ENCODE measurements at places on chromosomes 3 and 15.

DNA sequence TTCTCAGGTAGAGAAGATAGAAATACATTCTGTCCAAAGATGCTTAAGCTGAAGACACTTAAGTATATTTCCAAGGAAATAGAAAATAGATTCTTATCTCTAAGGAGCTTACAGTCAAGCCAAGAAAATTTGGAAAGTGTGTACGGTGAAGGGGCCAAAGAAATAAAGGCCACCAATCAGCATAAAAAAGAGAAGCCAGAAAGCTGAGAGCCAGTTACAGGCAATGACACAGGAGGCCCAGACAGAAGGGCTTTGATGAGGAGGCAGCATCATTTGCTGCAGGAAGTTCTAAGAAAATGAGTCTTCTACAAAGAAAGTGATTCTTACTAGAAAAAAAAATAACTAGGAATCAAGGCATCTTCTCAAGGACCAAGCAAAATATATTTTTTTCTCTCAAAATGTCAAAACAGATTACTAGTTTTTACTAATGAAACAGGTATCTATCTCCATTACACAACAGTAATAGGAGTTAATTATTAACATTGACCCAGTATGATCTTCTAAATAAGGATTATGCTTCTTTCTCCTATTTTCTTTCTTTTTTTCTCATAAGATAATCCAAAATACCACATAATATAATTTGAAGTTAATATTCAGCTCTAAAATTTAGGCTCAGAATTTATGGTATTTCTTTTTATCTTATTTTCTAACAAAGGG lies 82.1 kb upstream of the PHLDB2 start:
- no peak for DNase-seq

DNA sequence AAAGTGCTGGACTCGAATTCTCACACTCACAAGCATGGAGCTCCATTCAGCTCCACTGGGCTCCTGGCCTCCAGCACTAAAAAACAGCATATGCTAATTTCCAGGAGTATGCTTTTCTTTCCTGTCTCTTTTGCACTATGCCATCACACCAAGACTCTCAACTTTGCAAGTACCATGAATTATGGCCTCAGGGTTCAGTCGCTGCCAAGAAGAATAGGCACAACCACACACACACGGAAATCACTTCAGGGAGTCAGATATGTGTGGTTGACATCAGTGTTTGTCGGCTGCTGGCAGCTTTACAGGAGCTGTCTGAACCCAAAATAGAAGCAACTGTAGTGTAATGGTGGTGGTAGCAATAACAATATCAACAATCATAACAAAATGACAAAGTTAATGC lies 305.0 kb upstream of the SLCO3A1 start:
- DNase-seq: no peak

DNA sequence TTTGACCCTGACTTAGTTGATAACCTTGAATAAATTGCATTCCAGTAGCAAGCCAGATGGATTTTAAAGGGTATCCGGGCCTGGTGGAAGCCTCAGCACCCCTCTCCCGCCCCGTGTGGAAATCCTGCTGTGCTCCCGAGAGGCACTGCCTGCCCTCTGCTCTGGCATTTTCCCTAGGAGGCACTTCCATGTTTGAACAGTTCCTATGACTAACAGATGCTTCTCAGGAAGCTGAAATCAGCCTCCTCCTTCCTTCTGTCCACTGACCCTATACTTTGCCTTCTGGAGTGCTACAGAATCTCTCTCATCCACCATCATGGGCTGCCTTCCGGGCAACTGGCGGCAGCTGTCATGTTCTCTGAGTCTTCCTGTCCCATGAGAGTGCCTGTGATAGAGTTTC lies 90.8 kb downstream of the GABRG3 start:
- no peak for DNase-seq

GRCh38 chr15:31296646-31297574 lies 29.7 kb upstream of the KLF13 start:
- DNase-seq: no peak

DNA sequence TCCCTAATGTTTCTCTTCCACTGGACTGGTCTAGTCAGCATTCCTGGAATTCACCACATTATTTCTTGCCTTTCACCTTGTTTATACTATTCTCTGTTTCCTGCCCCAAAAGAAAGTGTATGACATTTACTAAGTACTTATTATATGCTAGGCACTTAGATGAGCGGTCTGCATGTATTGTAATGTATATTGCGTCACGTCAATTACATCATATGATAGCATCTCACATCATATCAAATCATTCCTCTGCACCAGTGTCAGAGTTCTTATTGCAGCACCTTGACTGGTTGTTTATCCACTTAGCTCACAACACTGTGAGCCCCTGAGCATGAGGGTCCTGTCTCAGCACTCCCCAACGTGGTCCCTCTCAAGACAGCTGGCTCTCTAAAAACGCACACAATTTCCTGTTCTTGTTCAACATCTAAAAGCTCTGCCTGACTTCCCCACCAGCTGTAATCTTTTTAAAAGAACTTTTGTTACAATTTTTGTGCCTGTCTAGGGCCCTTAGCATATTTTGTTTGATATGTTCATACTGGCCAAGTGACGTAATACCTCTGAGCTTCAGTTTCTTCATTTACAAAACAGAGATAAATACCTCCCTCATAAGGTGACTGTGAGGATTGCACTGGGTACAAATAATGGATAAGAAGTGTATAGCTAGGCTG lies 58.8 kb downstream of the ARHGAP31 start:
- no peak for DNase-seq

- DNase-seq: no peak
These were observed 50.8 kb downstream of the LYSMD4 start for GRCh38 chr15:99682455-99682854.

GRCh38 chr15:85800478-85801123 lies 5.9 kb upstream of the KLHL25 start:
- peak; percentile 80 for DNase-seq

DNA sequence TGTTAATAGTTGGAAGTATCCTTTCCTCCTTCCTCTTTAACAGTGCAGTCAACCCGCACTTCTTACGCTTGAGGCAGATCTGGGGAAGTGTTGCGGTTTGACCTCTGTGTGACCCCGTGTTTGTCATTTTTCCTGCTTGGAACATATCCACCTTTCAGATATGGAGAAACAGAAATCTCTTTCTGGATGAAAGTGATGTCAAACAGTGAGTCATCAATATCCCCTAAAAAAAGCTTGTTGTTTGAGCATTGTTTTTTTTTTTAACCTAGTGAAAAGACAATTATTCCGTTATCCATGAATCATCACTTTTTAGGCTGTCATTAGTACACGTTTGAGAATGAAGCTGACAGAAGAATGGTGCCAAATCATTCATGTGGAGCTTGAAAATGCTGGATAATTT lies 293.7 kb downstream of the ARPP21 start:
- DNase-seq: no peak

DNA sequence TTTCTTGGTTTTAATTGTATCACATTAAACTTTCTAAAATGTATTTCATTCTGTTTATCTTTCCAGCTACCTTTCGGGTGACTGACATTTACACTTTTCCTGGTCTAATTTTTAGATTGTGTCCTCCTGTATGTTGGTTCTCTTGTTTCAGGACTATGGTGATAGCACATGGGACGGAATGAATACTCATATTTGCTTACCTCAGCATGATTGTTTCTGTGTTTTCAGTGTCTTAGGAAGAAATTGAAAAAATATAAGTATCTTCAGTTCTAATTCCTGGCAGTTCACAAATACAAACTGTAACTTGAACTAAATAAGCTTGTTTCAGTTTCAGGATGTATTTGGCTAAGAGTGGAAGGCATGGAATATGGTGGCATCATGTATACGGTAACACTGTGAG lies 80.1 kb upstream of the ROBO1 start:
- no peak for DNase-seq

GRCh38 chr3:50825841-50826240 lies 151.1 kb downstream of the DOCK3 start:
- no peak for DNase-seq

DNA sequence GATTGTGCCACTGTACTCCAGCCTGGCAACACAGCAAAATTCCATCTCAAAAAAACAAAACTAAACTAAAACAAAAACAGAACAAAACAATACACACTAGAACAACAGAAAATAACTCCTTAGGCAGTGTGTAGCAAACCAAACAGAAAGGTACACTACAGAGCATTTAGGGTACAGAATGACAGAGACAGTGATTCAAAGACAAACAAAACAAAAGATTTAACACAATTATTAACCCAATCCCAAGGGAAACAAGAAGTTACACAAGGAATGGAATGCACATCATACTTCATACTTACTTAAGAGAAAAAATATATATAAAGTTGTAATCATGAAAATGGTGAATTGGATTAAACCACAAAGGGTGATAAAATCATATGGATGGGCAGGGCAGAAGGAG lies 12.9 kb downstream of the SLC25A20 start:
- no peak for DNase-seq

DNA sequence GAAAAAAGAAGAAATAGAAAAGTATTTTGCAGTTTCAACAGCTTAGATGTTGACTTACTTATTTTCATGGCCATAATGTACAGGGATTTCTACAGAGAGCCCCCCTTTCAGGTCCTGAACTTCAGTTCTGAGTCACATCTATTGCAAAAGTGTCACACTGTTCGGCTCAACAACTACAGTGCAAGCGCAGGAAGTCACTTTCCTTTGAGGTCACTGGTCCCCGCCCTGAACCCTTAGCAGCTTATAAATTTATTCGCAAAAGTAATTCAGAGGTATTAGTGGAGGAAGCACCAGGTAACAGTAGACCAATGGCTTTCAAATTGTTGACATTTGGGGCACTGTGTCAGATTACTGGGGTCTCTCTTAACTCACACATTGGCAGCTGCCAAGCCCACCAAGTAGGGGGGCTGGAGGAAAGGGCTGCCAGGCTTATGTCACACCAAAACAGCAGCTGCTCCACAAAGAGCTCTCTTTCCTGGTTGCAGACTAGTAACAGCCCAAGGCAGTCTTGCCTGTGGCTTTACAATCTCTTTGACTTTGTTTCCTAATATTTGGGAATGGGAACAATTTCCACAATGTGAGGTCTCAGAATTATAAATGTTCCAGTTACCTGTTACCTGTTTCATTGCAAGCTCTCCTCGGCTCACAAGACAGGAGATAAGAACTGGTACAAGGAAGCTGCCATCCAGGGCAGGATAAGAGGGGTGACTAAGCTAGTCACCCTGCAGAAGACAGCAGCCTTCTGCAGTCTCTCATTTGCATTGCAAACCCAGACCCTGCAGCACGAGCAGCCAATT lies 130.2 kb upstream of the STRIT1 start:
- no peak for DNase-seq

GRCh38 chr15:29601811-29602210 lies 220.5 kb downstream of the TJP1 start:
- no peak for DNase-seq

GRCh38 chr15:77540312-77541060 lies 92.2 kb downstream of the LINGO1 start:
- DNase-seq: no peak

DNA sequence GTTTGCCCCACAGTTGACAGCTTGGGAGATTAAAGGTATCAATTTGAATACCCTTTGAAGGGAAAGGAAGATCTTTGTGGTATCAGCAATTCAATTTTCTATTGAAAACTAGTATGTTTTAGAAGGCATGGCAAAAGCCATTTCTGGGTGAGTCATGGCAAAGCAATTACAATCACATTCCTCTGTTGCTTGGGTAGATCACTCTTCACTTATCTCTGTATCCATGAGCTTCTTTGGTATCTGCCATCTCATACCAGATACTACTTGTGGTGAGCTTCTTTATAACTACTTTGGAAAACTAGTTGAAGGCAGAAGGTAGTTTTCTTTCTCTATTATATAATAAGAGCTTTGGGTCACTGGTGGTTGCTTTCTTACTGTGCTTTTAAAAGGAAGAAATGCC lies 28.3 kb upstream of the LSAMP start:
- no peak for DNase-seq

DNA sequence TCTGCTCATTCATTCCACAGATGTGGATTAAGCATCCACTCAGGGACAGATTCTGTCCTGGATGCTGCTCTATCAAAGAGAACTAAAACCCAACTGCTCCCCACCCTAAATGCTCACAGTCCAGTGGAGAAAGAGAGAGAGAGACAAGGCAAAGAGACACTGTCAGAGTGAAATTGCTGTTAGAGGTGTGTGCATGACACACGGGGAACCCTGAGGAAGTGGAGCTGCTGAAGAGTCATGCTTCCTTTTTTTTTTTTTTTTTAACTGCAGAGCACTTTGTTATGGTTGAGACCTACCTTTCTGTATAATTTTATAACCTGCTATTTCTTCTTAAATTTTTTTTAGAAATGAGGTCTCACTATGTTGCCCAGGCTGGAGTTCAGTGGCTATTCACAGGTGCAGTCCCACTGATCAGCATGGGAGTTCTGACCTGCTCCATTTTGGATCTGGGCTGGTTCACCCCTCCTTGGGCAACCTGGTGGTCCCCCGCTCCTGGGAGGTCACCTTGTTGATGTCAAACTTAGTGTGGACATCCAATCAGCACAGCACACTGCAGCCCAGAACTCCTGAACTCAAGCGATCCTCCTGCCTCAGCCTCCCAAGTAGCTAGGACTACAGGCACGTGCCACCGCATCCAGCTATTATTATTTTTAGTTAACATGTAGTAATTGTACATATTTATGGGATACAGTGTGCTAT lies 18.2 kb upstream of the PSTPIP1 start:
- no peak for DNase-seq

DNA sequence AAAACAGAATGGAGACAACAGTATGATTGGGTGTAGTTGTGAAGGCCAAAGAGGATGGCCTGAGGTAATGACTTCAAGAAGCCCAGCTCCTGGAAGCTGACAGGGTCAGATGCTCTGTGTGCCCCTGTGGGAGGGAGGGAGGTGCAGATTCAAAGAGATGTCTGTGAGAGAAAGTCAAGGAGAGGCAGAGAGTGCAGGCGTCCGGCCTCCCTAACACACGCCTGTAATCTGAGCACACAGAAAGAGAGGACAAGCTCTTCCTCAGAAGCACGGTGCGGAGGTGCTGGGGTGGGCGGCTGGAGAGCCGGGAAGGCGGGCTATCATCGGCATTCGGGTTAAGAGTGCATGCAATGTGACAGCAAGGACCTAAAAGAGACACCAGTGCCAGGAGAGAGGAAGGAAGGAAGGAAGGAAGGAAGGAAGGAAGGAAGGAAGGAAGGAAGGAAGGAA lies 238.2 kb upstream of the HES1 start:
- no peak for DNase-seq

DNA sequence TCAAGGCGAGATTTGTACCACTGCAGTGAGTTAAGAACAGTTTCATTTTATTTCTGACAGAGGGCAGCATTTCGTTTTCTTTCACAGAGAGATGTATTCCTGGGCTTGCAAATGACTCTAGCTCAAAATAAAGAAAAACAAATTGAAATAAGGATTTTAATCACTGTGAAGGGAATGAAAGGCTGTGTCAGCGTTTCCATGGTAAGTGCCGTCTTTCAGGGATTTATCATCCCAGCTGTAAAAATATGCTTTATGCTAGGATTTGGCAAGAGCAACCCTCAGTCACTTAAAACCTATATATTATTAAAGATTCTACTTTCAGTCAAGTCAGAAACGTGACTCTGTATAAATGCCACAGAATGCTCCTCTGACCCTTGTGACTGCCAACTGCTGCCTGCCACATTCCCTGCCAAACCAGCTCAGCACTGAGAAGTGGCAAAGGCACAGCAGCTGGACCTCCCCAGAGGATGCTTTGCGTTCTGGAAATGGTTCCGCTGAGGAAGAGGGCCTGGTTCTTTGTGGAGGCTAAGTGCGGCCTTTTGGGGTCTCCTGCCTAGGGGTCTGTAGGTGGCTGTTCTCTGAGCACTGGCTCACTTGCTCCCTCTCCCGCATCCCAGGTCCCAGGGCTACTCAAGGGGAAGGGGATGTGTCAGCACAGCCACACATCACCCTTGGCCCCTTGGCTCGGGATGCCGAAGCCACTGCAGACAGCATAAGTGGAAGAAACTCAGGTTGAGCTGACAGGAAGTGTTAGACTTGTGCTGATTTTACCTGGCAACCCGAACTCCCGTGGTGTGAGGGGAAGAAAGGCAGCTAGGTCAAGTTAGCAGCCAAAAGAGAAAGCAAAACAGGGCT lies 56.6 kb upstream of the POMGNT2 start:
- no peak for DNase-seq
